ENCODE measurements at places on chromosomes 2 and 18.
A peak's percentile ranks its signal among the peaks of the same experiment; 100 is the strongest.

DNA sequence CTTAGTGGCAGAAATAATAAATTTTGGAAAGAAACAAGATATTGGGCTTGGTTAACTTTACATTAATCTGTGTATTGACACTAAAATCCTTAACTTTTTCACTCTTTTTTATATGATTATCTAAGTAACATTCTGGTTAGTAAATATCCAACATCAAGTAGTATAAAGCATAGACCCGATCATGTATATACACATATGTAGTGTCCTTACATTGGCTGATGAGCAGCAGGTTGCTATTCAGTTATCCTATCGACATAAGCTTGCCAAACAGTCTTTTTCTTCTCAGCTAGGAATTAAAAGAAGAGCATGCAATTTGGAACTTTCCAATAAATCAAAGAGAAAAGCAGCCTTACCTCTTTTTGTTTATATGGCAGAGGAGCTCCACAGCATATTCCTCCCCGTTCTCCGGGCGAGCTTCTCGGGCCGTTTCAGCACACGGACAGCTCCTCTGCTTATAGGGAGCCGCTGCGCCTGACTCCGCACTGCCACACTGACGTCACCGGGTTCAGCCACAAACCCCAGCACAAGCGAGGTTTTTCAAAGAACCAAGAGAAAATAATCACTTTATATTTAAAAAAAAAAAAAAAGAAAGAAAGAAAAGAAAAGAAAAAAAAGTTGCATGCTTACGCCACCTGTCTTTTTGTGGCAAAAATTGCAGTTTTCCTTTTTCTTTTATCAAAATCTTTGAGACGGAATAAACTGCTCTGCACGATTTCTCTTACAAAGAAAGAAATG, at the start of gene SCG2:
Gene SCG2, minus strand, starts transcription at position 430 of the 735 bp plus-strand sequence. CDS start 3,079 bp downstream, outside the sequence.
- DNase-seq = peak; percentile 71

GRCh38 chr2:129252781-129253460, 726.5 kb upstream of the RAB6C start:
- DNase-seq = peak; percentile 15

- DNase-seq = no peak
Measured at GRCh38 chr2:188752311-188752710, 221.9 kb upstream of the COL3A1 start.

- no peak for DNase-seq
Measured at GRCh38 chr2:74111380-74111779, 36.3 kb downstream of the BOLA3 start.

GRCh38 chr2:16890081-16890480, 224.4 kb upstream of the CYRIA start:
- no peak for DNase-seq

DNA sequence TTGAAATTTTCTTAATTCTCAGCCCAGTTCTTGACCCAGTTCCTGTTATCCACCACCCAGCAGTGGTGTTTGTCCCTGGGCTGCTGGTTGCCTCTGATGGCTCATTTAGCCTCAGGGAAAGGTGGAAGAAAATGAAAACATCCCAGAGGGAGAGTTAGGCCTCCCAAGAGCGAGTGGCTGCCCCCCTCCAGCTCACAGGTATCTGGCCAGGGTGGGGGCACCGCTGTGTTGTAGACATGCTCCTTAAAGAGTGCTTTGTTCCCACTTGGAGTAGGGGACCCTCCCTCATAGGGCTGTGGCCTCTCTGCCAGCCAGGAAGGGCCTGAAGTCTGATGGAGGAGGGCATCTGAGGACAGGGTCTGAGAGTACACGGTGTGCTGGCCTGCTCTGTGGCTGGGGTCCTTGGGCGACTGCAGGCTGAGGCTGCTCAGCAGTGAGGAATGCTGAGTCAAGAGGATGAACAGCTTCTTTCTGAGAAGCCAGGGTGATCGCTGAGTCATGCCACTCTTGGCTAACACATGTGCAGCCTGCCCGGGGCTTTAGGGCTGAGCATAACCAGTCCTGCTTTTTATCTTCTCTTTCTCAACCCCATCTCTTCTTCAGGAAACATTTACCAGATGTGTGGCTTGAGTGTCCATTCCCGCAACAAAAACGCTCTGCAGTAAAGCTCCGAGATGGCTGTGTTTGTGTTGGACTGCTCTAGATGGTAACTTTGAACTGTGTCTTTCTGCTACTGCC, 72.3 kb downstream of the IL1R2 start:
- peak; percentile 88 for DNase-seq

DNA sequence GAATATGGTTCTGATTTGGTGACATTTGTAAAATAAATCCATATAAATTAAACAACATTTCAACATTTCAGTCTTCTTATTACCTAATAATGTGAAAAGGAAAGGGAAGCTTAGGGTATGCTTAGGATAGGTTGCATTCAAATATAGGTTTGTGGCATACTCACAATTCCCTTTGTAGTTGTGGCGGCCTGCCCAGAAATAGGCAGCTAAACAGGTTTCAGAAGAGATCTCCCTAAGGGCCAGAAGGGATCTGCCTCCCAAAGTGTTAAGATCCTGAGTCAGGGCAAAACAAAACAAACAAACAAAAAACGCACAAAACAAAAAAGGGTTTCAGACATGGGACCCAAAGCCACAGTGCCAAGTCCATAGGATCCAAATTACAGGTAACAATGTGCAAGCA, 41.4 kb upstream of the TCF7L1 start:
- no peak for DNase-seq

- DNase-seq = no peak
Measured at GRCh38 chr2:52695731-52696130, 1071.9 kb upstream of the CHAC2 start.

DNA sequence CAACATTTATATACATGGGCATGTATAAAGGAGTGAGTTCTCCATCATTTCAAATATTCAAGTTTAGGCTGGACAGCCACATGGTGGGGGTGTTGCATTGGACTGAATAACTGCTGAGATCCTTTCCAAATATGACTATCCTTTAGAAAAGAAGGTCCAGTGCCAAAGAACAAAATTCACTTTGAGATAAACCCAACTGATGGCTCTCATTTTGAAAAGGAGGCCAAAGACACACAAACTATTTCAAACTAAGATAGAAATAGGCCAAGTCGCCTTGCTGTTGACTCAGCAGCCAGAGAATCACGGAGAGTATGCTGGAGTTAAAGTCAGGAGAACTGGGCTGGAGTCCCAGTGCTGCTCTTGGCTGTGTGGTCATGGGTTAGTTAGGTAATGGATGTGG, 204.5 kb upstream of the LRATD1 start:
- no peak for DNase-seq

- no peak for DNase-seq
Measured at GRCh38 chr2:226295681-226296080, 503.9 kb downstream of the IRS1 start.

DNA sequence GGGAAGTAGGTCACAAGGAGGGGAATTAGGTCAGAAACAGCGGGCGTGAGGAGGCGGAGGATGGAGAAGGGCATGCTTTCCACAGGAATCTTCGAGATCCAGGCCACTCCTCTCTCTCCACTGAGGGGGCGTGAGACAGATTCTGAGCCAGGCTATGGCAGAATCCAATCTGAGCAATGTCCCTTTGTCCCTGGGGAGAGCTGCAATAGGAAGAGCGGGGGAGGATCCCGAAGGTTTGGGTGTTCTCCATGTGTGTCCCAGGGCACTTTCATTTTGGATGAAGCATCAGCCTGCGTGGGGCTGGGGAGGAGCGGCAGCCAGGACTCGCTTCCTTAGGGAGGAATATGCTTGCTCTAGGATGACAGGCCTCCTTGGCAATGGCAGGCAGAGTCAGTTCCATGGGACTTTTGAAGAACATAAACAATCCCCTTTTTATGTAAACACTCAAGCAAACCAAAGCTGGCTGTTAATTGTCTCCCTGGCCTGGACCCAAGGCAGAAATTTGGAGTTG, 84.0 kb downstream of the LIPG start:
- DNase-seq = no peak
